Activated CD4-positive, alpha-beta memory T cell treated with anti-CD3 and anti-CD28 coated beads, Interleukin-2, amount 10 ng/mL, durations not matched to agents 7 days and 5 days (primary cell): ENCODE measurements at places on chromosomes 6 and 20.
A peak's percentile ranks its signal among the peaks of the same experiment; 100 is the strongest.

- no peaks in the 10 kb centered on the region for H3K36me3 ChIP-seq
- no peak overlapping the region for H3K27ac ChIP-seq
- DNase-seq = peak; percentile 60
These were observed 7.8 kb upstream of the MDGA1 start for GRCh38 chr6:37705239-37706051.

GRCh38 chr6:93453956-93454355 is 34.6 kb upstream of the EPHA7 start:
- H3K4me3 ChIP-seq = no peak overlapping the region
- DNase-seq = no peak
- no peaks in the 10 kb centered on the region for H3K36me3 ChIP-seq
- no peaks in the 10 kb centered on the region for H3K27me3 ChIP-seq

DNA sequence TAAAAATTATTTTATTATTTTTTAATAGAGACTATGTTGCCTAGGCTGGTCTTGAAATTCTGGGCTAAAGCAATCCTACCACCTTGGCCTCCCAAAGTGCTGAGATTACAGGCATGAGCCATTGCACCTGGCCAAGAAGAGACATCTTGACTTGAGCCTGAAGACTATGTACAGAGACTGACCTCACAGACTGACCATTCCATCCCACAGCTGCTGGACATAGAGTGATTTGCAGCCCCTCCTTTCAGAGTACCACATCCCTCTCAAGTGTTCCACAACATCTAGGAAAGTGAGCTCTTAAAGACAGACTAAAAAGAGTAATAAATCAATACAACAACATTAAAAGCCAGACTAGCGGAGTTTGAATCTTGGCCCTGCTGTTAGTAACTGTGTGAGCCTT is 39.0 kb downstream of the RNF8 start:
- peaks cover 14% of the 10 kb centered on the region for H3K36me3 ChIP-seq
- no peak overlapping the region for H3K4me3 ChIP-seq
- no peak overlapping the region for H3K27ac ChIP-seq
- H3K4me1 ChIP-seq = peaks cover 4% of the 10 kb centered on the region

DNA sequence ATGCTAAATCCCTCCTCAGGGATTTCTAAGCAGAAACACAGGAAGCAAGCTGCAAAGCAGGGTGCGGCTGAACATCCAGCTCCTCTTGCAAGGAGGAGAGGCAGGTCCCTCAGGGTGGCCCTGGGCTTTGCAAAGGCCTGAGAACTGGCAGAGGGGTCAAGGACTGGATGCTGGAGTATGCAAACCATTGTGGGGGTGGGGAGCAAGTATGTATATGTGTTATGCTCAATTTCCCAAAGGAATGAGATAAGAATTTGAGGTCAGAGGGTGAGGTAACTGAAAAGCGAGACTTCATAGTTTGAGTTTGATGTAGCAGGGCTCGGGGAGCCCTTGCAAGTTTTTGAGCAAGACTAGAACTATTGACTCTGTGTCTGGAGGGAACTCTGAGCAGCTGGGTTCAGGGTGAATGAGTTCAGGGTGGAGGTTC is 11.2 kb downstream of the SLC22A2 start:
- H3K27ac ChIP-seq = no peak overlapping the region
- H3K4me1 ChIP-seq = no peaks in the 10 kb centered on the region
- no peak for DNase-seq
- no peak overlapping the region for H3K4me3 ChIP-seq
- peaks cover 2% of the 10 kb centered on the region for H3K27me3 ChIP-seq
- H3K36me3 ChIP-seq = no peaks in the 10 kb centered on the region

GRCh38 chr6:83193747-83194566 is 800 bp downstream of the RWDD2A start:
- H3K4me1 ChIP-seq = peaks cover 39% of the 10 kb centered on the region
- H3K36me3 ChIP-seq = peaks cover 28% of the 10 kb centered on the region
- H3K27me3 ChIP-seq = no peaks in the 10 kb centered on the region
- peak overlapping the region; percentile 69 for H3K4me3 ChIP-seq

DNA sequence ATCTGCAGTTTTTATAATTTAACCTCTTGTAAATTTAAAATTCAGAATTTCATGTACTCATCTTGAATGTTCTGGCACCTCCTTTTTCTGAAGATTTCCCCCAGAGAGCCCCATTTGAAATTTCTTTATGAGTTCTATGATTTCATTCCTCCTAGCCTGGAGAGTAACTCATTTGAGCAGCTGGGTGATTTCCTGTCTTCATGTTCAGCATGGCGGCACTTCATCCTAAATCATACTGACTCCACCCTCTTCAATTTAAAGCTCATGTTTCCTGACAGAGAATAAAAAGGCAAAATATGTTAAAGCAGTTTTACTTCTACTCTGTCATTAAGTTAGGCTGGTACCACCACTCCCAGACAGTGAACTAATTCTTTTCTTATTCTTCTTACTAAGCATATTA is 250.9 kb upstream of the POU3F2 start:
- no peaks in the 10 kb centered on the region for H3K27me3 ChIP-seq
- no peaks in the 10 kb centered on the region for H3K4me1 ChIP-seq
- no peak overlapping the region for H3K4me3 ChIP-seq
- no peaks in the 10 kb centered on the region for H3K36me3 ChIP-seq
